NCI-H1930 (cell line): ENCODE measurements at places on chromosomes 6 and 20.

GRCh38 chr6:31765910-31766794, 3.7 kb downstream of the SAPCD1 start:
- no peak for DNase-seq

DNA sequence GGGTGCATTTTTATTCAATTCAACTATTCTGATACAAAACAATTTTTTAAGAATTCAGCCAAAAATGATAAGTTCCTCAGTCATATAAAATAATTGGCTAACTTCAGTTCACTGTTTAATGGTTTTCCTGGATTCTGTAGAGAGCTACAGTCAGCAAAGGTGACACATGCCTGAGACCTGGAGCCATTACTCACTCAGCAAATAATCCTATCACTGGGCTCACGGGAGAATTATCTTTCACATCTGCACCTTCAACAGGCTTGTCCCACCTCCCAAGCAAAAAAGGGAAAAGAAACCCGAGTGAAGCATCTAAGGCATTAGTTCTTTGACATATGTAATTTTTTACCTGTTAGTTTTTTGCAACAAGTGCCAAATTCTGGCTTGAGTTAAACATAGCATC, 34.9 kb upstream of the FOXA2 start:
- DNase-seq = no peak

- no peak for DNase-seq
Measured at GRCh38 chr6:38221251-38221650, 401.7 kb downstream of the ZFAND3 start.

DNA sequence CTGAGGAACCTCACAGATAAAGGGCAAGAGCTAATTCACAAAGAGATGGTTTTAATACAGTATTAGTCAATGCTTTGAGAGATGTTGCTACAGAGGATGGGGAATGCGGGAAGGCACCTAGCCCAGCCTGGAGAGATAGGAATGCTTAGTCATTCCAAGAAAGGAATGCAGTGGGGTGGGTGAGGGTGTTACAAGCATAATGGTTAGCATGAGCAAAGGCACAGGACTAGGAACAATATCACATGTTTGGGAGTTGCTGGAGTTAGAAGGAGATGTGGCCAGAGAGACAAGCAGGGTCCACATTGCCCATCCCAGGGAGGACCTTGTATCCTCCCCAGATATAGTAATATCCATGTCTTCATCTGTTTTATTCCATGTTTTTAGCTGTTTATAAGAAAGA, 107.0 kb upstream of the OGFRL1 start:
- DNase-seq = no peak

GRCh38 chr20:31934491-31934890, 17.4 kb downstream of the PDRG1 start:
- no peak for DNase-seq
